ENCODE measurements at places on chromosomes 3 and 15.

- DNase-seq, result no peak
Measured at GRCh38 chr3:176447369-176447768, 749.9 kb downstream of the TBL1XR1 start.

DNA sequence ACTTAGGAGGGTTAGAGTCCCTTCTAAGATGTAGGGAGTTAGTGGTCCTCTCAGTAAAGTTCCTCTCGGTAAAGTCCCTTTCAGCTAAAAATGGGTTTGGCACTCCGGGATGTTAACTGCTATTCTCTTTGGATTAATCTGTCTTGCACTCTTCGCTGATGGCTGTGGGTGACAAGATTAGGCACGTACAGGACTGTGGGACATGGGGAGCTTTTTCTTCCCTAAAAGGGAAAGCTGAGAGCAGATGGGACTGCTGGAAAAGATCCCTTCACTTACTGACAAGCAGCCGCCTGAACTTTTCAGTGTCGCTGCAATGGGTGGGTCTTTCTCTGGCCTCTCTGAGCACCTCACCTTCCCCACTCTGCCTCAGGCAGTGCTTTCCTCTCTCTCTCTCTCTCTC is 16.4 kb upstream of the HHATL start:
- no peak for DNase-seq

DNA sequence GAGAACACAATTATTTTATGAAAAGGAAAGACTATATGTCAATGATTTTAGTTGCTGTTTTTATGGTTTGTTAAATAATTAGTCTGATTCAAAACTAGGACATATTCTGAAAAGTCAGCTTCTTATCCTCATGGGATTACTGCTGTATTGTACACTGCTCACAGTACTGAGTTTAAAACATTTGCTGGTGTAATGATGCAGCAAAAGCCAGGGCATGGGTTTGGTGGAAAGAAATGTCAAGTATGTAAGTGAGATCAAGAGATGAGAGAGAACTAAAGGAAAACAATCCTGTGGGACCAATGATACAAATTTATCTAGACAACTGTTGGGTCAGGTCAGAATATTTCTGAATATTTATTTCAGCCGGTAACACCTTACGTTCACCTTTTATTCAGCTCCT is 210.1 kb upstream of the ARHGEF26 start:
- no peak for DNase-seq

DNA sequence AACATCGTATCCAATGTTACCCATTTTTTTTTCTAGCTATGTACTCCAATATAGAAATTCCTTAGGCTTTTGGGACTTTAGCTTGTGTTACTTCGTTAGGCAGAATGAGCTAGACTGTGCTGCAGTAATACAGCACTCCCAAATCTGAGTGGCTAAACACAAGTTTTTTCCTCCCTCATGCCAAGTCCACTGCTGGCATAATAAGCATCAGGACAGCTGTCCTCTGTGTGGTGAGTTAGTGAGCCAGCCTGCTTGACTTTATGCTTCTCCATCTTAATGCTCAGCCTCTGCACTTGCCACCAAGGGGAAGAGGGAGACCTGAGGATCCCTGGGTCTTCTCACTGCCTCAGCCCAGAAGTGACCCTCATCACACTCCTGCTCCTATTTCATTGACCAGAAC is 18.2 kb upstream of the ACOX2 start:
- DNase-seq, result no peak

DNA sequence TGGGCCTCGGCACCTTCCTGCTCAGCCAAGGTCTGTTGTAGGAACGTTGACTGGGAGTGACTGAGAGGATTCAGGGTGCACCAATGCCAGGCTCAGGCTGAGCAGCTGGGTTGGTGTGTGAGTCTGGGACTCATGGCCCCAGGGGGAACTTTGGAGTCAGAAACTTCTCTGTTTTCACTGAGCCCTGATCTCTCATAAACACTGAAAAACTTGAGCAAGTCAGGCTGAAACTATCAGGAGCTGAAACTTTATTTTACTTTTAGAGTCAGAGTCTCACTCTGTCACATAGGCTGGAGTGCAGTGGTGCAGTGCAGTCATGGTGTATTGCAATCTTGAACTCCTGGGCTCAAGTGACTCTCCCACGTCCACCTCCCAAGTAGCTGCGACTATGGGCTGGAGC is 3.0 kb downstream of the TRAK1 start:
- DNase-seq, result no peak

- peak; percentile 68 for DNase-seq
Measured at GRCh38 chr3:64501298-64501906, 186.4 kb downstream of the ADAMTS9 start.

DNA sequence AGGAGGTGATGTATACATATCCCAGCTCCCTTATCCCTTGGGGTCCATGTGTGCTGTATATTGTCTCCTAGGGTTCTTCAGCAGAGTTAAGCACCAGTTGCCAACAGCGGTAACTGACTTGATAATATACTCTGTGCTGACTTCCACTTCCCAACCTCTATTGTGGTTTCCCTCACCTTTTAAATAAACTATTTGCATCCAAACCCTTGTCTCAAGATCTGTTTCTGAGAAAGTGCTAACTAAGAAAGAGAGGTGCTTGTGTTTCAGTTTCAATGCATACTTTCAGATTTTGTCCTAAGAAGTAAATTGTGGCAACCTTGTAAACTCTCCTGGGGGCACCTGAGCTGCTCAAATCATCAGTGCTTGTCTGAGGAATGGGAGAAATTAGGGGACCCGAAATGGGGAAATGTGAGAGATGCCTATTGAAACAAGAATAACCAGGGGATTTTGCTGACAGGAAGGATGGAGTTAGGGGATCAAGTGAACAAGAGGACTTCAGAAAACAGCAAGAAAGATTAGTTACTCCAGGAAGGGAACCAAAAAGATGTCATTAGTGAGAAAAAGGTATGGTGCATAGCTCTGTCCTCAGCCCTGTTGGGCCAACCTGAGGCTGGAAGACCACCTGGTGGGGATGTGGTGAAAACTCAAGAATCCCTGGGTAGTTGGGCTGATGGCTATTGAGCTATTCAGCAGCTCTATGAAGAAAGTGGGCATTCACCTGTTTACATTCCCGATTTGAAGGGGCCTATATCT is 50.9 kb upstream of the MRPL3 start:
- DNase-seq, result no peak

GRCh38 chr3:122066331-122067213 is 11.4 kb downstream of the CD86 start:
- no peak for DNase-seq

DNA sequence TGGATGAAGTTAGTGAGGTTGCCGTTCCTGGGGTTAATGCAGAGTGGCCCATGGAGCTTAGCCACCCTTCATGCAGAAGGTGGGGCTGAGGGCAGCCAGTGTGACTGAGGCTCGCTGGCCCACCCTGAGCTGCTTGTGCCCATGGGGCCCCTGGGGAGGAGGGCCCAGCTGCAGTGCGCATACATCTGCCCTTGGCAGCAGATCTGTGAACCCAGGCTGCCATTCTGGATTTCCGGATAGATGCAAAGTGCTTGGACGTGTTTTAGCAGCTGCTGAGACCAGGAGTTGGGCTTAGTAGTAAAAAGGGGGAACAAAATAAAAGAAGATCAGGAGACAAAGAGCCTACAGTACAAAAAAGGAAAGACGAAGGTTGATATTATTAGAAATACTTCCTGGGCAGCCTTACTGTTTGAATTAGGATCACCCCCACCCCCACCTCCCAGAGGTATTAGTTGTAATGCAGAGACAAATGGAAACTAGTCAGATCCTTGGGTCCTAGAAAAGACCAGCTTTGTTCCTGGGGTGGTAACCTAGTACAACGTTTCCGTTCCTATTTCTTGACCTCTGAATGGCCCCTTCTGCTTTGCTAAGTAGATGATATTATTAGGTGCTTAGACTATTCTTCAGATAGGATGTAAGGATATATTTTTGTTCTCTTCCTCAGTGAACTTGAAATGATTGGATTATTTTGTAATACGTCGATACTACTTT is 70.2 kb downstream of the IGF1R start:
- DNase-seq, result no peak

DNA sequence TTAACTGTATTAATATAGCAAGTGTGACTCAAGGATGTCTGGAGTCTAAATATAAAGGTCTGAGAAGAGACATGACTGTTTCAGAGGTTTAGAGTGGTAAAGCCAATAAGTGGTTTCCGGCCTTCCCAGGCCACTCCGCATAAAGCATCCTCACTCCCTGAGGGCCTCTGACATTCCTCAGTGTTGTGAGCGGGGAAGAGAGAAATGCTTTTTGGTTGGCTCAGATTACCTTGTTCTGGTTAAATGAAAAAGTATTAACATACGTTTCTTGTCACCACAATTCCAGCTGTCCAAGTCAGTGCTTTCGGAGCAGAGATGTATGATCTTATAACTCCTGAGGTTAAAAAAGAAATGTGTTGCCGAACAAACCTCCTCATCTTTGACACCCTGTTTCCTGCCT is 103.8 kb downstream of the RBMS3 start:
- no peak for DNase-seq

GRCh38 chr3:159749406-159749805 is 239.2 kb upstream of the IL12A start:
- DNase-seq, result no peak

GRCh38 chr3:55313666-55314065 is 173.4 kb downstream of the WNT5A start:
- peak; percentile 46 for DNase-seq

DNA sequence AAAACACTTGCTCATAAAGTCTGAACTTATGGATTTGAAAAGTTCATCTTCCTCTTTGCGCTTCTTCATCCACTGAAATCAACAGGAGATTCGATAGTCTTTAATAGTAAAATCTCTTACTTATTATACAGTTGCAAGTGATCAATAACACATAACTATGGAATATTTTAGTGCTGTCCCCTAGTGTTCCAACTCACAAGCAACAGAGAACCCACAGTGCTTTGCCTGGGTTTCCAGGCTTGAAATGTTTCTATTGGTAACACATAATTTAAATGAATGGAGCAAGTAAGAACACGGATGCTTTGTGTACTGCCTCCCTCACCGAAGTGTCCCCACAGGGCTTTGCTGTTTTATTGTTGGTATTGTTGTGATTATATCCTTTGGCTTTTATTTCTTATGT is 93.5 kb downstream of the WDR72 start:
- no peak for DNase-seq

GRCh38 chr15:61227269-61227949 is 1.7 kb downstream of the RORA start:
- DNase-seq, result peak; percentile 10

DNA sequence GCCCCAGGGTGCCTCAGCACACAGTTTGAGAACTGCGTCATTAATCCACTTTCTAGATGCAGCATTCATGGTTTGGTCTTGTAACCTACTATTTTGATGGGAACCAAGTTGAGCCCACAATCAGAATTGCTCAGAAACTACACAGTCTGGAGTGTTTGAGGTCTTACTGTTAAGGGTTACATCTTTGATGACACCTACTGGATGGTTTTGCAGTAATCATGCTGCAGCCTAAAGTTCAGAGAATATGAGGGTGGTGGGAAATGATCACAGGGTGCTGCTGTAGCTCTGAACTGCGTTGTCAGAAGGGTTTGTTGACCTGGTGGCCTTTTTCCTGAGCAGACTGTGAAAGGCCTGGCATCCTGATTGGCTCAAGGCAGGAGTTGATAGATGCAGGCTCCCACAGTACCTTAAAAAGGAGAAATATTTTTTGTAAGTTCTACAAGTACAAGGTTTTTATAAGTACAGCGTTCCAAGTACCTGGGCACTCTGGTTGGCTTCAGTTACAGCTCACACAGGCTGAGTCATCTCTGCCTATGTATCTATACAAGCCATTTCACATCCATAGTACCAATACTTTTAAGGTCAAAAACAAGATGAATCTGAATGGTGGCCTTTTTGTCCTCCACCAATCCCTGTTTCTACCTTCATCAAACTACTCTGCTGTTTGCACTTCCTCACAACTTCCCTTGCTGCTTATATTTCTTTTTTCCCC is 60.5 kb upstream of the ACKR4 start:
- no peak for DNase-seq

DNA sequence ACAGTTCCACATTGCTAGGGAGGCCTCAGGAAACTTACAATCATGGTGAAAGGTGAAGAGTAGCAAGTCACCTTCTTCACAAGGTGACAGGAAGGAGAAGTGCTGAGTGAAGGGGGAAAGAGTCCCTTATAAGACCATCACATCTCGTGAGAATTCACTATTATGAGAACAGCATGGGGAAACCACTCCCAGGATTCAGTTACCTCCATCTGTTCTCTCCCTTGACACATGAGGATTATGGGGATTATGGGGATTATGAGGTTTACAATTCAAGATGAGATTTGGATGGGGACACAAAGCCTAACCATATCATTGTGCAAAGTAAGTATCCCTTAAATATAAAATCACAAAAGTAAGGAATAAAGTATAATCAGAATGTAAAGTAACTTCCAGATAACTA is 375.9 kb upstream of the NAALADL2 start:
- no peak for DNase-seq

DNA sequence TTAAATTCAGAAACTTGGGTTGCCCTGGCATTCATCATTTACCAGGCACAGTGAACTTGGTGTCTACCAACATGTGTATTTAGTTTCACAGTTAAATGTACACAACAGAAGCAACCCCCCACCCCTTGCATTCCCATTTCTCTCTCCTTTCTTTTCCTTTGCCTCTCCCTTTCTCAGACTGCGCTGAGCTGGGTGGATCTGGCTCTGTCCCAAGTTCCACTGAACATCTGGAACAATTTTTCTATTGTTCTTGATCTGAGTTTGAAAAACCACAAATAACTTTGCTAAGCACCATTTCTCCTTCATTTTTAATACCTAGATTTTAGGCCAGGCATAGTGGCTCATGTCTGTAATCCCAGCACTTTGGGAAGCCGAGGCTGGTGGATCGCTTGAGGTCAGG is 242.2 kb downstream of the ABHD5 start:
- DNase-seq, result no peak

- DNase-seq, result no peak
Measured at GRCh38 chr15:90119367-90119766, 17.1 kb upstream of the IDH2 start.

- DNase-seq, result no peak
Measured at GRCh38 chr15:66906668-66907614, 158.5 kb upstream of the SMAD3 start.

GRCh38 chr15:62653122-62653521 is 389.4 kb upstream of the TPM1 start:
- DNase-seq, result no peak

DNA sequence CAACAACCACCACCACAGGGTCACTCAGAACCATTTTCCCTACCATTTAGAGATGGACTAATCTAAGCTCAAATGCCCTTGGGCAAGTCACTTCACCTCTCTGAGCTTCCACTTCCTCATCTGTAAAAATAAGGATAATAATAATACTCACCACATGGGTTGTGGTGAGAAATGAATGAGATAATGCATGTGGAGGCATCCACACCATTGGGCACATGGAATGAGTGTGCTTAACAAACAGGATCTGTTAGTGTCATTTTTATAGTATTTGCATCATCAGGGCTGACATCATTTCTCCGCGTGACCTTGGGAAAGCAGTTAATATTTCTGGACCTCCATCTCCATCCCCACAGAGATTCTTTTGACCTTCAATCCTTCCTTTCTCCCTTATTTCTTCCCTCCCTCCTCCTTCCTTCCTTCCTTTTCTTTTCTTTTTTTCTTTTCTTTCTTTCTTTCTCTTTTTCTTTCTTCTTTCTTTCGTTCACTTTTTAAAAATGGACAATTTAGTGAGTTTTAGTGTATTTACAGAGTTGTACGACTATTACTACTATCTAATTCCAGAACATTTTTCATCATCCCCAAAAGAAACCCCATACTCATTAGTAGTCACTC is 7.7 kb upstream of the RFT1 start:
- no peak for DNase-seq

- no peak for DNase-seq
Measured at GRCh38 chr15:100730655-100731266, 128.4 kb downstream of the ASB7 start.

GRCh38 chr15:75136118-75136517 is 65.6 kb upstream of the C15orf39 start:
- no peak for DNase-seq

GRCh38 chr3:172334671-172335207 is 113.5 kb downstream of the GHSR start:
- DNase-seq, result peak; percentile 62
